Neural crest cell (in vitro differentiated cells): ENCODE measurements at places on chromosomes 3 and 15. TPM values are rescaled to one million over a fixed set of nuclear protein-coding genes. Genes with fewer than 3 reads are reported as not detected.

GRCh38 chr3:168722091-168722490 is 626.4 kb upstream of the GOLIM4 start:
- DNase-seq, result no peak

DNA sequence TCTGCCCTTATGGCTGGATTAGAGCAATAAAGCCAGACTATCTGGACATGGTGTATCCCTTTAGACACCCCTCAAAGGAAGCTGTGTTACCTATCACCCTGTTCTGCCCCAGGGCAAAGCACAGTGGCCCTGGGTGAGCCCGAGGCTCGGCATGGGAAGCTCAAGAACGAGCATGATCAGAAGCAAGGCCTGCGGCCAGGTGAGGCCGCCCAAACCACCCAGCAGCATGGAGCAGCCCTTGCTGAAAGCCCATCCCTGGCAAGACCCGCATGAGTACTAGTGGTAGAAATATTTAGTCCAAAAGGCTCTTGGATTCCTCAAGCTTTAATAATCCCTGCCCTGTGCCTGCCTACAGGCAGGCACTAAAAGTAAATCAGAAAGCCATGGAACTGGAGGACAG is 261.1 kb downstream of the MEX3B start:
- DNase-seq, result no peak

DNA sequence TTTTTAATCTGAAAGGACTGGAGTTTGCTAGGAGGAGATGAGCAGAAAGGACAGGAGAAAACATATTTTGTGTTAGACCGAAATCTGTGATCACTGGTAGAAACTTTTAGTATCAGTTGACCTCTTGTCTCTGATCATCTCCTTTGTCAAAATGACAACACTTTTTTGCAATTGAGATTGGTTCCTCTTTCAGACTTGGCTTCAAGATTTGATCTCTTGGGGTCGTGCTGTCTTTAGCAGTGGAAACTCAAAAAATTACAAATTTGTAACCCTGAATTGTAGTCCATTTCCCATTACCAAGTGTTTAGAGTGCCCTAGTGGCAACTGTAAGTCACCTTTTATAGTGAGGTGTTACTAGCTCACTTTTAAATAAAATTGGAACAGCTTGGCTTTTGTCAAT is 107.4 kb downstream of the KLHL25 start:
- DNase-seq, result no peak

Gene CFAP100
- 1.1 and 1.7 TPM in 2 replicates for total RNA-seq

Gene GOLGA6L7
- not detected in 2 replicates for total RNA-seq

DNA sequence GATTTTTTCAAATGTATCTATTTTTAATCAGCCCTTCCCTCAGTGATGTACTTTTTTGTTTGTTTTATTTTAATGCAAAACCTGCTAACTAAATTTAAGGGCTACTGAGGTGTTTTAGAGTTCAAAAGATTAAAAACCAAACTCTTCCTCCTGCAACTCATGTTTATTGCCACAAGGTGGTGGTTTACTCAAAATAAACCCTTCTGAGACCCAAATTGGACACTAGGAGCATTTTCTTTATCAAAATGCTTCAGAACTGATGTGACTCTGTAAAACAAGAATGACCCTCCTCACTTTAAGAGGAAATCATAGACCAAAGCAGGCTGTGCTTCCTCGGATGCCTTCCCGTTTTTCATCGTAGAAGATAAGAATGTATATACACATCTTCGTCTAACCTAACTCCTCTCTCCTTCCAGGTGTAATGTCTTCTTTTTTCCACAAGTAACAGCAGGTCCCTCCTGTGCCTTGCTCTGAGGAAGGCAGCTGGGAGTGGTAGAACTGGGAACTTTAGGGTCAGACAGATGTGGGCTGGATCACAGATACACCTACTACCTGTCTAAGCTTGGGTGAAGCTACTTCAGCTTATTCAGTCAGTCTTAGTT is 2.9 kb upstream of the NME9 start:
- DNase-seq, result no peak
